ENCODE measurements at places on chromosomes 11 and 22. TPM values are rescaled to one million over a fixed set of nuclear protein-coding genes. Genes with fewer than 3 reads are reported as not detected.

The MMP12 gene
- 9.1 TPM for total RNA-seq

The IGSF9B gene
- total RNA-seq, result under 0.01 TPM

The FCHSD2 gene
- total RNA-seq, result 6.2 TPM

The DBX1 gene
- total RNA-seq, result not detected

The TMEM41B gene
- total RNA-seq, result 64.7 TPM

The HSPB2 gene
- total RNA-seq, result 1.9 TPM

The NXPE2 gene
- not detected for total RNA-seq

Measured in smooth muscle cell of the coronary artery (primary cell).